Activated CD8-positive, alpha-beta memory T cell treated with anti-CD3 and anti-CD28 coated beads for 1 hour (primary cell): ENCODE measurements at places on chromosomes 3 and 15.

DNA sequence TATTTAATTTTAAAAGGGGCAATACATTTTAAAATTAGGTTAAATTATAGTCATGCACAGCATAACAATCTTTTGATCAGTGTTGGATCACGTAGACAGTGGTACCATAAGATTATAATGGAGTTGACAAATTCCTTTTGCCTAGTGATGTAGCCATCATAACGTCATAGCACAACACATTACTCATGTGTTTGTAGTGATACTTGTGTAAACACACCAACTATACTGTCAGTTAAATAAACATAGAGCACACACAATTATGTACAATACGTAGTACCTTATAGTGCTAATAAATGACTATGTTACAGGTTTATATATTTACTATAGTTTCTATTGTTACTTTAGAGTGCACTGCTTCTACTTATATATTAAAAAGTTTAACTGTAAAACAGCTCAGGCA is 31.2 kb downstream of the FOXB1 start:
- no peak for DNase-seq

- no peak for DNase-seq
Measured at GRCh38 chr15:80375968-80376891, 28.0 kb upstream of the ARNT2 start.

- DNase-seq = no peak
Measured at GRCh38 chr3:101203411-101203810, 117.0 kb downstream of the IMPG2 start.

DNA sequence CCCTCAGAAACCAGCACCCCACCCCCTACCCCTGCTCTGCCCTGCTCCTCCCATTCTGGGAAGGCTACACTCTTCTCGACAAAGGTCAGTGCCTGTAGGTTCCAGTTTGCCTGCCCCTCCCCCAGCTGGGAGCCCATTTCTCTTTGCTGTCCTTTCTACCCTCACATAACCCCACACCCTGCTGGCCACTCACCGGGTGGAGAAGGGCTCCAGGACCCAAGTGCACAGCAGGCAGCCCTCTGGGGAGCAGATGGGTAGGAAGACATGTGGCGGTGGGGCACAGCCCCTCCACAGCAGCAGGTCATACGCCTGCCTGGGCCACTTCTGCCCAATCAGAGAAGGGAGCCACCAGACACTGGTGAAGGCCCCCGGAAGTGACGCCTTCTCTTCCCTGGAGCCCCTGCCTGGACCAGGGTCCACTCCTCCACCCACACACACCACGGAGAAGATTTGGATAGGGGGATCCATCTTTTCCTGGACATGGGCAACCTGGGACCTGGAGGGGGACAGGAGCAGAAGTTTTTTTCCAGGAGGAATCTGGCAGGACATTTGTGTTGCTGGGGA is at the start of gene THPO:
TSS of gene THPO (minus strand) at position 326 of the 564 bp plus-strand sequence. CDS start 1,948 bp downstream, outside the sequence.
- no peak for DNase-seq

DNA sequence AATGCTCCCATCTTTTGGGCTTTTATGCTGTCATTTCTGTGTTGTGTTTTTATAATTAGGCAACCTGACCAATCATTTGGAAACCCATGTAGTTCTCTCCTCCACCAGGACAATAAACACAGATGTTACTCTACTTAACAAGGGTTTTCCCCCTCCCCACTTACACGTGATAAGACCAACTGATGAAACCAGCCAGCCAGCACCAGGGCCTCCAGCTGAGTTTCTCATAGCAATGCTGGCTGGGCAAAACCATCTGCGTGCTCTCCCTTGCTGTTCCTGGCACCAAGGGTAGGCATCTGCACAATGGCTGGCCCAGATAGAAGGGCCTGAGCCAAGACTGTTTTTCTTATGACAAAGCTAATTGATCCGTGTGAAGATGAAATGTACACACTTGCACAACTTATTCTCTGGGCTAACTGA is 310.4 kb downstream of the PLCL2 start:
- DNase-seq = no peak

- DNase-seq = no peak
Measured at GRCh38 chr3:140128217-140128616, 193.2 kb downstream of the CLSTN2 start.

DNA sequence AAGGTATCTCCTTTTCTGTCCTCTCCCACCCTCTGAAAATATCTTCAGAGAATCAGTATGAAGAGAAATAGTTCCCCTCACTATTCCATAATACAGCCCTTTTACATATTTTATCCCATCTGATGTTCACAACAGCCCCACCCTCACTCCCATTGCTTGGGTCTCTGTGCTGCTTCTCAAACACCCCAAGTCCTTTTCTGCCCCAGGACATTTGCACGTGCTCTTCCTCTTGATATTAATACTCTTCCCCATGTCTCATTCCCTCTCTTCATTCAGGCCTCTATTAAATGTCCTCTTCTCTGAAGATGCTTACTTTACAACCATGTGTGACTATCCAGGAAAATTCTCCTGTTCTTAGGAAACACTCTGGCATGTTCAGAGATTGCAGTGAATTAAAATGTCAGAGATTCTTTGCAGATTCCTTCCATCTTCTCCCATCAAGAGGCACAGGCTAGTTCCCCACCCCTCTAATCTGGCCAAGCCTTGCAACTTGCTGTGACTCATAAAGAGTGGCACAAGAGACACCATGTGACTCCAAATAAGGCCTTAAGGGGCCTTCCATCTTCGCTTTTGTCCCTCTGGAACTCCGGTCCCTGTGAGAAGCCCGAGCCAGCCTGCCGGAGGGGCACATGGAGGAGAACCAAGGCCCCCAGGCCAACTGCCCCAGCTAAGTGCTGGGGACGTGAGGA is 128.5 kb downstream of the CHSY1 start:
- no peak for DNase-seq

DNA sequence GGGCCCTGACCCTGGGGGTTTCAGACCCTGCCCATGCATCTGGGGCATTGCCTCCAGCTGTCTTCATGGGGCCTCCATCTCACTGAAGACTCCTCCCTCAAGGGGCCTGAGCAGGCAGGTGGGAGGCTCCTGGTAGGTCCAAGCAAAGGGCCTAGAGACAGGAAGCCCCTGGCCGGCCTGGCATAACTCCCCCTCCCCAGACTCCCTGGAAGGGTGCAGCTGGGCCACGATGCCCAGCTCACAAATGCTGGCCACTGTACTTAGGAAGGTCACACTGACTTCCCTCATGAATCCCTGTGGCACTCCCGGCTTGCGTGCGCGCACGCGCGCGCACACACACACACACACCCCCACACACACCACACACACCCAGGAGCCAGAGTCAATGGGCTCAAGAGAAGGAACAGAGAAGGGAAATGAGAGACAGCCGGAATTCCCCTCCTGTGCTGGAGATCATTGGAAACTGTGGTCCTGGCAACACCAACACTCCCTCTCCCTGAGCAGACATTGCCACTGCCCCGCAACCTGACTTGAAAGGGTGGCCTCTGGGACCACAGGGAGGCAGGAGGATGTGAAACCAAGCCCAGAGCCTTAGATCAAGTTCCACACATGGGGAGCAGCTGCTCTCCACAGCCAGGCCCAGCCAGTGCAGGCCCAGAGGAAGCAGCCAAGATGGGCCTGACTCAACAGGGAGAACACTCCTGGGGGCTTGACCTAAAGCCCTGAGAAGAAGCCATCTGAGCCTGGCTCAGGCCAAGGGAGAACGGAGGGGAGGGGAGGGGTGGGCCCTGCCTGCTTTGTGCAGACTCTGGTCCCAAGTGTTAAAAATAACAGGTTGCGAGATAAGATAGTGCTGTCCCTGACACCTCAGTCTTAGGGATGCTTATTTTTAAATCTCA is 69.7 kb downstream of the SCN5A start:
- DNase-seq = no peak

DNA sequence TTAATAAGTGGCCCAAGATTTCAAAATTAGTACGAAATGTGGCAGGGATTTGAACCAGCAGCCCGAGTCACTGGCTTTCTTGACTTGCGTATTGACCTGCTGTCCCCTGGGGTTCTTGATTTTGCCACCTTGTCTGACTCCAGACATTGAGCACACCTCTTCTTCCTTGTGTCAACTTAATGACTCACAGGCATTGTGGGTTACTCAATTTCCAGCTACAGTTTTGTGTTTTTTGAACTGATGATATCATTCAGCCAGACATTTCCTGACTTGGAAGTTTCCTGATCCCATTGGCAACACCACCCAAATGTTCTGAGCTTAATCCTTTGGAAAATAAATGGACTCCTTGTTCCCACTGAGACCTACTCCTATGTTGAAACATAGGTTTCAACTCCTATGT is 64.2 kb downstream of the MOBP start:
- DNase-seq = no peak

GRCh38 chr3:44451441-44451840 is 26.0 kb downstream of the ZNF445 start:
- DNase-seq = no peak

- no peak for DNase-seq
Measured at GRCh38 chr3:48347500-48347899, 14.0 kb upstream of the SPINK8 start.

- no peak for DNase-seq
Measured at GRCh38 chr15:36491912-36492311, 87.5 kb upstream of the CDIN1 start.

- DNase-seq = no peak
Measured at GRCh38 chr15:64753480-64754185, 21.8 kb downstream of the RBPMS2 start.

GRCh38 chr15:100241572-100242482 is 99.9 kb downstream of the ADAMTS17 start:
- DNase-seq = no peak

GRCh38 chr3:122606330-122606729 is 28.9 kb downstream of the PARP15 start:
- DNase-seq = no peak

DNA sequence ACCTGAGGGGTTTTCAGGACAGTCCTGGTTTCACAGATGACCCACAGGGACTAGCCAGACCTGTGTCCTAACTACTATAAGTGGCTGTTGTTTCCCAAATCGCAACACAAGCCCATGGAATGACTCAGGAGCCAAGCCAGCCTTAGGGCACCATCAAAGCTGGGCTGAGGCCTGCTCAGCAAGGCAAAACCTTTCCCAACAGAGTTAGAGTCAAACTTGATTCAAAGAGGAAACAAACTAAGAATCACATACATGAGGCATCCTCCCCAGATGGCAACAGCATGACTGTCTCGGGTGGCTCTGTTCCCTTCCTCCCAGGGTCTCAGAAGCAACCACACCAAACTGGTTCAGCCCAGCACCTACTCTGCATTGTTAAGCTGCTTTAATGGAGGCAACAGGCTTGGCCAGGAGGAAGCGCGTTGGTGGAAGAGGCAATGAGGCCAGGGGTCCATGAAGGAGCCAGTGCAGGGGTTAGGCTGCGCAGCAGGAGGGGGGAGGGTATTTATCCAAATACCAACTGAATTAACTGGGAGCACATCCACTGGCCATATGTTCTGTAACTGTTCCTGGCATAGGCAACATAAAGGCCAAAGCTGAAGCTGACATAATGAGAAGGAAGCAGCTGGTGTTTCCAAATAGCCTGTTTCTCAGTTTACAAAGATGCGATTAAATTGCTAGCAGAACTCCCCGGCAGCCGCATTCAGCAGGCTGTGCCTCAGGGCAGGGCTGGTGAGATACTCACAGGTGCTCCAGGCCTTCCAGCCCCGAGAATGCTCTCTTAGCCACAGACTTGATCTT is 102.4 kb downstream of the LRIG1 start:
- no peak for DNase-seq

DNA sequence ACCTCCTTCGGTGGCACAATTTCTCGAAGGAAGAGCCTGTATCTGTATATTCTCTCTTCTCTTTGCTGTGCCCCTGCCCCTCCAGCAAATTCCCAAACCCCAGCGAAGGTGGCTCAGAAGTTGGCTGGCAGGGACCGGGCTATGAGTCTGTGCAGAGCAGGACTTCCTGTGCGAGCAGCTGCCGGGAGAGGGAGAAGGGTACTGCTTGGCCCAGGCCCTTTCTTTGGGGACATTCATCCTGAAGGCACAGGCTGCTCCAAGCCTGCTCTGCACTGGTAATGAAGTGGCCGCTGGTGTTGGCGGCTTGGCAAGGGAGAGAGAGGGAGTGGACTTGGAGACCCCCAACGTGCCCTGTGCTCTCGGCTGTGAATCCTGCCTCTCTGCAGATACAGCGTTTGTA is 1.5 kb downstream of the SLC6A11 start:
- no peak for DNase-seq

DNA sequence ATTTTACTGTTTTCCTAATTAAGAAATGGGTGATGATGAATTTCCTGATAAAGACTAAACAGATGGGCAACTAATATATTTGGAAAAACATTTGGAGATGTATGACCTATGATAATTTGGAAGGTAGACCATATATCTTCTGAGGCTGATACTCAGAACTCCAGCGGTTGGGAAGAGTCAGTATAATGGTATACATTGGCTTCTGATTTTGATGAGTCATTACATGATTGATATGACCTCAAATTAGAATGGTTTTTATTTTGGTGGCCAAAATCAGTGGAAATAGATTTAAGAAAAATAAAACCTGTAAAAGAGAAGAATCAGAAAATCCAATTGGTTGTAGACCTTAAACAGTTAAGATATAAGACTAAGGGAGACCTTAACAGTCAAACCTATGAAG is 496.4 kb upstream of the ALCAM start:
- no peak for DNase-seq

DNA sequence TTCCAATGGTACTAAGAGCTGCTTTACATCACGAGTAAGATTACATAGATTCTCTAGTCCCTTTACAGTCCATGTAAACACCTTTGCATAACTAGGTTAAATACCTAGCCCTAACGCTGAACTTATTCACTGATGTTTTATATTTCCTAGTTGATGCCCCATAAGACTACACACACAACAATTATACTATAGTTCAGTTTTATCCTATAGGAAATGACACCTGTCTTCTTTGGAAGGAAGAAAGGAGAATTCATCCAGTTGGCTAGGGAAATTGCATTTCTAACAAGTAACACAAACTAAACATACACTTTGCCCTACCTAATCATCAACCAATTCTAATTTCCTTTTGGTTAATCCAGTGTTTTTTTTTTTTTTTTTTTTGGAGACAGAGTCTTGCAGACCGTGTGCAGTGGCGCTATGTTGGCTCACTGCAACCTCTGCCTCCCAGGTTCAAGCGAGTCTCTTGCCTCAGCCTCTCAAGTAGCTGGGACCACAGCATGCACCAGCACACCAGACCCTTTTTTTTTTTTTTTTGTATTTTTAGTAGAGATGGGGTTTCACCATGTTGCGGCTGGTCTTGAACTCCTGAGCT is 13.9 kb downstream of the PDE12 start:
- no peak for DNase-seq

DNA sequence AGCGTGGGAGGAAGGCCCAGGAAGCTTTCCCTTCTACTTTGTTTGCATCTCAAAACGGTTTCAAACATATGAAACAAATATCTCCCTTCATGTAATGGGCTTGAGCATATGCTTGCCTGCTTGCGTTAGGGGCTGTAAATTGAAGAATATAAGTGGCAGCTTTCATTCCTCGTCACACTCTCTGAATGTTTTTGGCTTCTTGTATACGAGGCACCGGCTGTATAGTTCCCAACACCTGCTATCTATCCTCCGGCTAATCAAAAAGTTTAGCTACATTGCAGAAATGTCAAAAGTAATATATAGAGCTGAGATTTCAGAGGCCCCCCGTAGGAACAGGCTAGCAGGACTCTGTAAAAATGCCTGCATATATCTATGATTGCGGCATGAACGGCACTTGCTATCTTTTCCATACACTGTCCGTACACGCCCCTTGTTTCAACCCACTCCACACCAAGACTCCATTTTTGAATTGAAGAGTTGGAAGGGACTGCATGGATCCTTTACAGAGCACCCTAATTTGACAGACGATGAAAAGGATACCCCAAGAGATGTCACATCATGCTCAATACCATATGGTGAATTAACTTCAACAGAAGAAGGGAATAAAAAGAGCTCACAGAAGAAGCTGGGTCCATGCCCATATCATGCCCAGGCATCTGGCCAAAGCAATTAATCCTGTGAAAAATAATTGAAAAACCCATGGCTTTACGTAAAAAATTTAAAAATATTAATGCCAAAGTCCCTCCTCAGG is 2.5 kb downstream of the MASP1 start:
- no peak for DNase-seq
